ENCODE measurements at places on chromosomes 2 and 18. TPM values are rescaled to one million over a fixed set of nuclear protein-coding genes. Genes with fewer than 3 reads are reported as not detected.

DNA sequence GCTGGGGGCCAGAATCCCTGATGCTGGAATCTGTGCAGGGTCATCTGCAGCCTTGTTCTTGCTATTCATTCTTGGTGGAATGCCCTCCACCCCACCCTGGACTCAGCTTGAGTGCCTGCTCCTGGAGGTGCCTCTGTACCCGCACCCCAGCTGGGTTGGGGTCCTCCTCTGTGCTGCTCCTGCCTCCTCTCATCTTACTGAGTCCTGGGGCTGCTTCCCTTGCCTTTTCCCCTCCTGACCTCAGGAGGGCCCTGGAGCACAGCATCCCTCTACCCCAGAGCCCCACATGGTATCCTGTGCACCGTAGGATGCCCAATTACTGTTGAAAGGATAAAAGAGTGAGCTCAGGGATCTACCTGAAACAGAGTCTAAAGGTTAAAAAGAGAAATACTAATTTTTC is 81.6 kb downstream of the CIB4 start:
- DNase-seq, result no peak

GRCh38 chr2:219289195-219289536 is 10.0 kb downstream of the DNAJB2 start:
- DNase-seq, result no peak

- peak; percentile 42 for DNase-seq
Measured at GRCh38 chr2:11343650-11344341, 640 bp downstream of the ROCK2 start.

DNA sequence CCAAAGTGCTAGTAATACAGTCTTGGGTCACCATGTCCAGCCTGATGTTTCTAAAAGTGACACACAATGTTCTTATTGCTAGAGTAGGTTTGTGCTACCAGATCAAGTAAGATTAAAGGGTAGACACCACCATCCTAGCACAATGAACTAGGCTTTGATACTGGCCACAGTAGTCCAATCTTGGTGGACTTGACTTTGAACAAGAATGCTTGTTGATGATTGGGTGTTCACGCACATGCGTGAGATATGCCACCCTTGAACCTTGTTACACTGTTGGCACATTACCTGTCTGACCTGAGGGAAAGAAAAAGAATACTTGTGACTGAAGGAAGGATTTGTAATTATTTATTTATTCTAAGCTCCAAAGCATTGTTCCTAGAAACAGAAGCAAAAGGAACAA is 72.1 kb upstream of the EMILIN2 start:
- no peak for DNase-seq

DNA sequence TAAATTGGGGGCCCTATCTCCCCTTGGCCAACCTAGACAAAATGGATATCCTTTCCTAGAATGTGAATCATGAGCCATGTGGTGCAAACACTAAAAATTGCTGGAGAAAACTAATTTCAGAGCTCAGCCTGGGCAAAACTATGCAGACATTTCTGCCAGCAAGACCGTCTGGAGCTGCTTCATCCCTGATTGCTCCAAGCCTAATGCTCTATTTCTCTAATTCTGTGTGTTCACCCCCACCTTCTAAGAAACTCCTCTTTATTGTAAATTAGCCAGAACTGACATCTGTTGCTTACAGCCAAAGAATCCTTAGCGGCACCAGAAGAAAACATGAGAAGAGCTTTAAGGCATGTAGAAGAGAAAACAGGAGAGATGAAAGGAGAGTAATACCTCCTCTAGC is 337.7 kb upstream of the CHAC2 start:
- DNase-seq, result no peak

The TUBA4B gene
- not detected for total RNA-seq

The ANKRD62 gene
- total RNA-seq, result not detected

GRCh38 chr2:171972329-171972982 is 27.3 kb upstream of the METAP1D start:
- DNase-seq, result no peak

GRCh38 chr2:195392446-195393336 is 264.3 kb upstream of the SLC39A10 start:
- no peak for DNase-seq

All from fibroblast of villous mesenchyme (primary cell).